Muscle of arm (tissue), 14 donors: ENCODE measurements at places on chromosomes 2 and 18. TPM values are rescaled to one million over a fixed set of nuclear protein-coding genes. Genes with fewer than 3 reads are reported as not detected.
A peak's percentile ranks its signal among the peaks of the same experiment; 100 is the strongest.

DNA sequence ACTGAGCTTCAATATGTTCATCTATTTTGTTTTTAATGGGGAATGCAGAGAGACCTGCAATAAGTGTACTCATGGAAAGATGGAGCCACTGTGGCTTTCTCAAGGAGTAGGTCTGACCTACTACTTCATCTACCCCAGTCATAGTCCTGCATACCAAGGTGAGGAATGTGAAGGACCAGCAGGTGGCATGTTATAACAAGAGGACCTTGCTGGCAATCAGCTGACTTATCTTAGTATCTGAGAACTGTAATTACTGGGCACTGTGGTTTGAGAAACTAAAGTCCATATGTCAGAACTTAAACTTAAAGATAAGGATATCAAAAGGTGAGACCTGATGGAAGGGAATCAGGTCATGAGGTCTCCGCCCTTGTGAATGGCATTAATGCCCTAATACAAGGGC is 1104.2 kb downstream of the BCL11A start:
- DNase-seq: no peak

GRCh38 chr2:164952057-164952702 is 3.1 kb downstream of the SLC38A11 start:
- DNase-seq: no peak

GRCh38 chr2:192437653-192438052 is 242.9 kb upstream of the TMEFF2 start:
- no peak for DNase-seq

DNA sequence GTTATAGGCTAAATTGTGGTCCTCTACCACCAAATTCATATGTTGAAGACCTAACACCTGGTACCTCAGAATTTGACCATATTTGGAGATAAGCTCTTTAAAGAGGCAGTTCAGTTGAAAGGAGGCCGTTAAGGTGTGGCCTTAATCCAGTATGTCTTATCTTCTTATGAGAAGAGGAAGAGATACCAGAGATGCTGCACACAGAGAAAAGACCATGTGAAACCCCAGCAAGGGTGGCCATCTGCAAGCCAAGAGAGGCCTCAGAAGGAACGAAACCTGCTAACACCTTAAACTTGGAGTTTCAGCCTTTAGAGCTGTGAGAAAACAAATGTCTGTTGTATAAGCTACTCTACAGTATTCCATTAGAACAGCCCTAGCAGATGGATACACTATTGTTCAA is 528.1 kb upstream of the DCC start:
- no peak for DNase-seq

ACMSD gene
- not detected for polyA plus RNA-seq

GRCh38 chr2:10891848-10892247 is 19.9 kb upstream of the KCNF1 start:
- no peak for DNase-seq

DNA sequence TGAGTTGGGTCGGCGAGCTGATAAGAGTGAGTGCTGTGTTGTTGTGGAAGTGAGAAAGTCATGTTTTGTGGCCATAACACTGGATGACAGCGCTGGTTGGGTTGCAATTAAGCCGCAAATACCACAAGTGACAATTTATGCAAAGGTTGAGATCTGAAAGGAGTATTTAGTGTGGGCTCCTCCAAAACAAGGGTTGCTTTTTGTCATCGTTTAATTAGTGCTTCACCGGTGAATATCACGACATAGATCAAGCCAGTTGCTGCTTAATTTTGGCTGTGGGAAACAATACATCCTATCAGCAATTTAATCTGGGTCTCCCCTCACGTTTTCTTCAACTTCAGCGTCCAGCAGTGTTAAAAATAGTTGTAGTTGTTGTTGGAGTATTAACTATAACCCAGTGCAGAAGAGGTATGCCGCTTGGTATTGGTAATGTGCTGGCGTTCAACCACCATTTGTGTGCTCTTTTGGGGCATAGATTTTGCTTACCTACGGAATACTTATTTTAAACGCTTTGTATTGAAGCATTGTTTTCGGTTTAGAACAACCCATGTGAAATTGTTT is 662 bp downstream of the ACVR2A start:
- DNase-seq: peak; percentile 25

DNA sequence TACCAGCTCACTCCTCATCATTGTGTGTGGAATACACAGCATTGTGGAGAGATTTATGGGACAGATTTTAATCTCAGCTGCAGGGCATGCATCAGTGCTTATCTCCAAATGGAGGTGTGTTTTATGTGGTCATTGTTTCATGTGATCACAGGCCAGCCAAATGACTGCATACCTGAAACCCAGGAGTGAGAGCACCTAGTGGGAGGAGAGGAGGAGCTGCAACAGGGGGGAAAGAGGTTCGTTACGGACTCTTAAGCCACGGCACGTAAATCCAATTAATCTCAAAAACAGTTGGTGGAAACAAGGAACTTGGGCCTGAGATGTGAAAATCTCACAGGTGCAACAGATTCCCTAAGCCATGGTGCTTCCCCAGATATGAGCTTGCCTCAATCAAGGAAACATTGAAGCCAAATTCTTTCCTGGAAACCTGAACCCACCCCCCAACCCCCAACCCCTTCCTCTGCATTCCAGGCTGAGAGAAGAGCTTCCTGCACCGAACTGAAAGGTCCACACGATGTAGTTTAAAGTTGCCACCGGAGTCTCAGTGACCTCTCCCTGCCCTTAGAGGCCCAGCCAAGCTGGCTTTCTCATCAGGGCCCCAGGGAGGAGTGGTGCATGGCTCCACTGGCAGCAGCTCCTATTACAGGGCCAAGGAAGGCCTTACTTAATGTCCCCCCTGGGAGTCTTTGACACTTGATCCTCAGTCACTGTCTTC is 167.4 kb downstream of the C1D start:
- DNase-seq: no peak

RNF138 gene
- 32.3 TPM for polyA plus RNA-seq

DNA sequence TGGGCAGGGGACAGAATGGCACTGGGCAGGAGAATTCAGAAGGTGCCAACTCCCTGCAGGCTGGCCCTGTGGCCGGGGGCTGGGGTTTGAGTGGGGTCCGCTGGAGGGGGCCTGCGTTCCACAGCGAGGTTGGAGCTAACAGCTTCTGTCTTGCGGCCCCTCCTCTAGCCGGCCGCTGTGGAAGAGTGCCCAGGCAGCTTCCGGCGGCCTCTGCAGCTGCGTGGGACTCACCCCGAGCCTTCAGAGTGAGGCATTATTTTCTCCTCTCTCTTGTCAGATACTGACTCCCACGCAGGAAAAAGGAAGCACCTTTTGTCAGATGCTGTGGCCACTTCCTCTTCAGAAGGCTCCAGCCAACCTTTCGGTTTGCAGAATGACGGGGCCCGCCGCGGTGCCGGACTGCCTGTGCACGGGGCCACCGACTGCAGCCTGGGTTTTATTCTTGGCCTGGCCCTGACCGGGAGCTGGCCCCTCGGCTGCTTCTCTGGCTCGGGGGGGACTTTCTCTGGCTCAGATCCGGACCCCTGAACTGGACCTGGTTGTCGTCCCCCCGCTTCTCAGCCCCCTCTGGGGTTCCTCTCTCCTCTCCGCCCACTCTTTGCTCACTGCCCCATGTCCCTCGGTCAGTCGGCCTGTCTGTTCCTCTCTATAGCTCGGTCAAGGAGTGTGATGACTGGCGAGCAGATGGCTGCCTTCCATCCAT is 40.1 kb downstream of the ARHGAP25 start:
- peak; percentile 53 for DNase-seq

- no peak for DNase-seq
These were observed 4.0 kb downstream of the C2orf74 start for GRCh38 chr2:61165946-61166345.

DNA sequence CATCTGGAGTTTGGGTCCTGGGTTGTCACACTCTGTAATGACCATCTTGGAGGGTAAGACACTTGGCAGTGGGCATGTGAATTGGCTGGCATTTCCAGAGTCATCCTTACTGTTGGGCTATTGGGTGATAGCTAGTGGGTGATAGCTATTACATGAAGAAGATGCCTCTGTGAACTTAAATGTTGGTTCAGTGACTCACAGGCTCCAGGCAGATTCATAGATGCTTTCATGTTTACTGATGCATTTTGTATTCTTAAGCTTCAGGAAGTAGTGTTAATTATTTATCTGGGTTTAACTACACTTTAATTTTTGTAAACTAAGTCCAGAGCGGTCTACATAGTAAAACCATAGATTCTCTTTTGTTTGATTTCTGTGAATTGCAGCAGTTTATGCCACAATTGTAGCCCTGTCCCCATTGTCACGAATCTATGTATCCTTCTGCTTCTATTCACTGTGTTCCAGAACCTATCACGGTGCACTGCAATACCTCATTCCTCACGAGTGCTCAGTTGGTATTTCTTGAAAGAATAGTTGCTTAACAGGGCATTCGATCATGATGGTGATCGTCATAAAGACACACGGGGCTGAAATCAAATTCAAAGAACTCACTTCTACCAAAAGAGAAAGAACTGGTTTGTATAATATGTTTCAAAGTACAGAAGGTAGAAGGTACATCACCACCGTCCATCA is 79.7 kb downstream of the GBX2 start:
- DNase-seq: no peak

KATNAL2 gene
- 8.5 TPM for polyA plus RNA-seq

DNA sequence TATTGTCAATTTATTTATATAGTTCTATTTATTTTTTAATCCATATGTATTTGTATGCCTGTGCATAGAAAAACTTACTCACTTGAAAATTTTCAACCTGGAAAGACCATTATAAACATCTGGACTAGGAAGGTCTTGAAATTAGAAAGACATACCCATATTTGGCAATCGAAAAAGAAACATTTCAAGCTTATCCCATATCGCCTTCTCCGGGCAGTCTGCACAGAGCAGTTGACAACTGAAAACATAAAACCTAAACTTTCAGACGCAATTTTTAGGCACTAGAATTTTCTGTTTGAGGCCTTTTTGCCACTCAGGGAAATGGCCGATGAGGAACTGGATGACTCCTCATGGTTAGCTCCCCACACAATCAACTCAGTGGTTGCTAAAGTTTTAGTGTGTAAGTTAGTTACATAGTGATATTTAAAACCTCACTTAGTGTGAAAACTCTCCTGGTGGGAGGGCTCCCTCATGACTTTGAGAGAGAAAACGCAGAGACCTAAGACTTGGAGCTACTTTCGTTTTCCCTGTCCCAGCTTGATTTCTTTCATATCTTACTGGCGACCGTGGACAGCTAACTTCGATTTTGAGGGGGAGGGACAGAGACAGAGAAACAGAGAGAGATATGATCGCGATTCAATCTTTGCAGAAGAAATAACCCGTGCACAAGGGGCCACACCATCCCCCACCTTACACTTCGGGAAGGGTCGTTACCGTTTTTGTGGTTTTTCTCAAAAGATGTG is 3.2 kb upstream of the HOXD12 start:
- DNase-seq: no peak

DNA sequence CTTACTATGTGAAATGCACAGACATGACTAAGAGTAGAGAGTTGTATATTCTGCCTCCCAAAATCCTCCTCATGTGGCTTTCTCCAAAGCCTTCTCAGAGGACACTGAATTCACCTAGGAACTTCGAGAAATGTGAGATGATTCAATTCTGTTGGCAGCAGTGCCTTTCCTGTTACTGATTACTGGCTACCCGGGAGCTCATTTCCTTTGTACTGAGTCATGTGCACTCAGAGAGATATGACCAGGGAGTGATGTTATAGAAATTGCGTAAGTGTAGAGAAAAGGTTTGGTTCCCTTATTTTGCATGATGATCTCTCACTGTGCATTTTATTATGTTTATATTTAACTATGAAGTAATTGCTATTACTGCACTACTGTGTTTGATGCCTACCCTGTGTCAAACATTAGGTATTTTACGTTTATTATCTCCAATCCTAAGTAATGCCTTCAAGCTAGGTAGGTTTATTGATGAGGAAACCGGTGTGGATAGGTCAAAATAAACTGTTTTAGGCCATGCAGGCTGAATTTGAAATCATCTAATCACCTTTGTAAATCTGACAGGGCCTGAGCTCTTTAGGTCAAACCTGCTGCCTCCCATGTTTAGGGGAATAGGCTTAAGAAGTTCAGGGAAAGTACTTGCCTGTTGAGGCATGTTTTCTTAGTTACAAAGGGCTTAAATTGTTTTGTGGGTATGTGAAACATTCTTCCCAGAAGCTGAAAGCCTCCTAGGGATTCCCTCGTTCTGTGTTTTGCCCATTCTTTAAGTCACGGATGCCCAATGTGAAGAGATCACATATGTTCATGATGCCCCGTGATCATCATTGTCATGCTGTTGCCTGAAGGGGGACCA is 86.8 kb downstream of the FMNL2 start:
- no peak for DNase-seq

DNA sequence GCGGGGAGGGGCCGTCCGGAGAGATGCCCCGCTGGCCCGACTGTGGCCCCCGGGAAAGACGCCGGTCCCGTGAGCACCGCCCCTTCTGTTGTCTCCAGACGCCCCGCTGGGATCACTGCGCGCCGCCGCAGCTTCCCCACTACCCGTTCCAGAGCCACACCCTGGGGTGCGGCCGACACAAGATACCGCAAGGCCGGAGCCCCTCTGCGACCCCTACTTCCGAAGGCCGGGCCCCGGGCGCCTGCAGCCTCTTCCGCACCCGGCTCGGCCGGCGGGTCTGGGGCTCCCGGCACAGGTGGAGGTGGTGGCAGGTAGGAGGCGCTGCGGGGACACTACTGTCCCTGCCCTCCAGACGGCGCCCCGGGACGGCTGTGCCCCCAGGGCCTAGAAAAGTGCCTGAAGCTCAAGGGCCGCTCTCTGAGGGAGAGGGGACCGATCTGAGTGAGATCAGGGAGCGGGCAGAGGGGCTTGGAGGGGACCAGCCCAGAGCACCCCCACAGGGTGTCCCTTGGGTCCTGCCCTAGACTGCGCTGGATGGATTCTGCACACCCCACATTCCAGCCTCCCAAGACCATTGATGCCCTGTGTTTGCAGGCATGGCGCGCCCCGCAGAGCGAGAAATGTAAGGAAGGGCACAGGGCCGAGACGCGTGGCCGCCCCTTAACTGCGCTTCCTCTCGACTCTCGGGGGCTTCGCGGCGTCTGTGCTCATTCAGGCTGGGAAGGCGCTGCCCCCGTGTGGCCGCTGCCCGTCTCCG is 80.0 kb downstream of the GFPT1 start:
- peak; percentile 92 for DNase-seq

- no peak for DNase-seq
These were observed 555.5 kb downstream of the ARHGAP15 start for GRCh38 chr2:143684551-143685320.

DNA sequence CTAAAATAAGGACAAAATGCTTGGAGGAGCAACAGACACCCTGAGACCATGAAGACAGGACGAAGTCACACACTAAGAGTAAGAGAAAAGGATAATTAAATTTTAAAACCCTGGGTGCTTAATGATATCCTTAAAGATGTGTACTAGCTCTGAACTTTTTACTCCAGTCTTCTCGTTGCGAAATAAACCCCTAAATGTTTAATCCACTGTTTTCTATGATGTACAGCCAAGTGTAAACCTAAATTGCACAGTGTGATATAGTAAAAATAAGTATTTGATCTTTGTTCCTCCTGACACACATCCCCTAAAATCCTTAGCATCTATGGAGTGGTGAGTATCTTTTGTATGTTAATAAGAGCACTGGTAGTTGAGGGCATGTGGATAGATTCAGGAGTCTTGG is 157.5 kb upstream of the PKDCC start:
- no peak for DNase-seq
